Neural progenitor cell (in vitro differentiated cells): ENCODE measurements at places on chromosomes 4 and X. TPM values are rescaled to one million over a fixed set of nuclear protein-coding genes. Genes with fewer than 3 reads are reported as not detected.
A peak's percentile ranks its signal among the peaks of the same experiment; 100 is the strongest.

GRCh38 chrX:53317365-53318069, 36.1 kb upstream of the IQSEC2 start:
- peak; percentile 76 for DNase-seq

DNA sequence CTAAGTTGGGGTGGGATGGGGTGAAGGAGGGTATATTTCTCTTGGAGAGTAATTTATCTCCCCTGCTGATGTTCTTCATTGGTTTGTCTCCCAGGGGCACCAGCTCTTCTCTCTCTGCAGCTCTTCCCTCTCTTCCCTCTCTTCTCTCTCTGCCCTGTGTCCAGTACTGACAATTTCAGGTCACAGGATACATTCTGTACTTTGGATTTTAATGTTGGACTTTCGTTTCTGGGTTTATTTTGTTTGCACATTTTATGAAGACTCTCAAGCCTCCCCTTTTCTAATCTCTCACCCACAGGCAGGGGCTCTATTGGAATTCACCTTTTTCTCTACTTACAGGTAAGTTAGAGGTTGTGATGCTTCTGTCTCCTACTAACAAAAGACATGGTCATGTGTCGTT, 165.5 kb downstream of the CPEB2 start:
- no peak for DNase-seq

GRCh38 chrX:150847088-150847487, 51.4 kb downstream of the CD99L2 start:
- DNase-seq = no peak

DNA sequence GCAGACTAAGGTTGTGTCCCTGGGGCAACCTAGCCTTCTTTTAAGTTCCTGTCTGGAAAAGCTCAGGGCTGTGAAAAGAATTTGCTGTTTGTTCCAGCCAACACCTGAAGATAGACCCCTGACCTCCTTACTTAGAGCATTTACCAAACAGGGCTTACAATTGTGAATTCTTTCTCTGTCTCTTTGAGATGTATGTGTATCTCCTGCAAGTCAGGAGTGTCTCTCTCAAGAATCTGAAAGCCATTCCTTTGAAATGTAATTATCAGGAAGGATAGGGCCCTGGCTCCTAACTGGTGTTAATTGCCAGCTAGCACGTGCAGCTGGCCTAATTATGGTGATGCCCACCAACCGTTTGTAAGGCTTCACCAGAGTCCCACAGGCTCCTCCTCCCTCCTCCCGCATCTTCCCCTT, 18.2 kb downstream of the CCNG2 start:
- DNase-seq = peak; percentile 92

DNA sequence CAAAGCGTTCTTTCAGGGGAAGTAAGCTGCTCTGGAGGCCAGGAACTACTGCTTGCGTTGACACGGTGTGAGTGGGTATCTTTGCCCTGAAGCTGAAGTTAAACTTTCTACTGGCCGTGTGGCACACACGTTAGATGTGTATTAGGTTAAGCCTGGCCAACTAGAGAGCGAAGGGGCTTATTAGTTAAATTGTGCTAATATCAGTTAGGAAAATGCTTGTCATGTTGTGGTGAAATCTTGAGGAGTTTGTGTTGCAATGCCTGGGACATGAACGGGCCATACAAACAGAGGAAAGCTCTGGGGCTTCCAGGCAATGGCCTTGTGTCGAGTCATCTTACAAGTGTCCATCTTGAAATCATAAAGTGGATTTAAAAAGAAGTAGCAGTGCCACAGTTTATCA, 62.6 kb downstream of the NSUN7 start:
- no peak for DNase-seq

DNA sequence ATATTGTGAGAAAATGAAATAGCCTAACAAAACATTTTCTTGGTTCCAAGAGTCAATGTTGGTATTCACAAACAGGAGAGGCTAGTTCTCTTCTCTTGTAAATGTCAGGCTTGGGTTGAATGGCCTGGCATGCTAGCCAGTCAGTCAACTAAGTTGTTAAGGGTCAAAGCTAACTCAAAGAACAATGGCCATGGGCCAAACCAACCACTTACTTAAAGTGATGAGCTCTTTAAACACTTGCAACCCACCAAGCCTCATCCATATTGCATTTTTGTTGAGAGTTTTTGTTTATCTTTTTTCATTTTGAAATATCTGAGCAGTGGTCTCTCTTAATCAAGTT, 394.5 kb downstream of the RAB28 start:
- no peak for DNase-seq

DNA sequence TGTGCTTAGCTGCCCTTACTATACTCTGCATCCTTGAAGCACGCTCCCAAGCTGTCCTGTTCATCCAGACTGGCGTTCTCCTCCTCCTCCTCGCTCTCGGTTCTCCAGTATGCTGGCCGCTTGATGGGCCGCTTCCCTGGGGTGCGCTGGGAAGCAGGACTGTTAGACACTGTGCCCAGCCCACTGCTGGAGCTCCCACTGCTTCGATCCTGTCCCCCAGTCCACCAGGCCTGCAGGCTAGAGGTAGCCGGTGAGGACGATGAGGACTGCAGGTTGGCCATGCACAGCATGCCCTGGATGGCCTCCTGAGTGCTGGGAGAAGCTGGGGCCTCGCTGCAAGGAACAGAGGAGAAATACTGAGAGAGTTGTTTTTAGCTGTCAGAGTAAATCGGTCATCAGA, 59.4 kb downstream of the PHF8 start:
- no peak for DNase-seq

DNA sequence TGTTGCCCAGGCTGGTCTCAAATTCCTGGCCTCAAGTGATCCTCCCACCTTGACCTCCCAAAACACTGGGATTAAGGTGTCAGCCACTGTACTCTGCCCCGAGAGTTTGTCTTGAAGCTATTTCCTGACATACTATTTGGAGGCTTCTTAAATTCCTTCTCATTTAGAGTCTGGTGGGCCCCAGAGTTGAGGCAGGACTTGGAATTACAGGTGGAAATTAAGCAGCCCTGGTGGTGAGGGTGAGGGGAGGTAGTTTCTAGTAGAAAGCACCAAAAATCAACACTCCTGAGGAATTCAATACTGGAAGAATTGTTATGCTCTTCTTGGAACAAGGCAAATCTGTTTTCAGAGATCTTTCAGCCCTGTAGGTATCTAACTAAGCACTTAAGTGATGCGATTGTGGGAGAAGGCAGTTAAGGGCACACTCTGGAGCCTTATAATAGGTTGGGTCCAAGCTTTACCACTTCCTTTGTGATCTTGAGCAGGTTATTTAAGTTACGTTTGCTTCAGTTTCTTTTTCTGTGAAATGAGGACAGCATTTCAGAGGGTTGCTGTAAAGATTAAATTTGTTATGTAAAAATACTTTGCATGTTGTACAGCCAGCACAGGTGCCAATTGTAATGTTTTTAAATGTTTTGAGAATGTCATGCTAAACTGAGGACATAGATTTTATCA, 200.7 kb downstream of the SOWAHB start:
- no peak for DNase-seq

DNA sequence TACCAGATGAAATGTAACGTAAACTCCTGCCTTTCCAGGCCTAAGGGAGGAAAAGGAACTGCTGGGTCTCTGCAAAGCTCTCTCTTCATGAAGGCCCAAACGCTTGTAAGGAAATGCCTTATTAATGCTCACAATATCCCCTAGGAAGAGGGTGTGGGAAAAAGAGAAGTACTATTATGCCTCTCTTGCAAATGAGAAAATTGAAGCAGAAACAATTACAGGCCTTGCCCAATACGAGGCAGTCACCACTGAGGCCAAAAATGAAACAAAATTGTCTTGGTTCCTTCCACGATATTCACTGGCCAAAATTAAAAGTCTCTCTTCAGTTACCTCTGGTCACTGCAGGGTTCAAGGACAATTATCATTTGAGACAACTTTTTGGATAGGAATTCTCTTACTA, 3.2 kb downstream of the SCARB2 start:
- no peak for DNase-seq

The HSD17B13 gene
- total RNA-seq = 0.31 and 0.60 TPM in 2 replicates

The NIPAL1 gene
- total RNA-seq = 0.84 and 1.2 TPM in 2 replicates

The GYG2 gene
- total RNA-seq = 44.4 and 65.6 TPM in 2 replicates

The FAM9C gene
- total RNA-seq = not detected in 2 replicates

The CXCL10 gene
- not detected in 2 replicates for total RNA-seq

The SPARCL1 gene
- 0.43 TPM in 1 of 2 replicates, not detected in the other for total RNA-seq

The NKRF gene
- 11.2 and 17.4 TPM in 2 replicates for total RNA-seq
